Left ventricle myocardium inferior (tissue), 1 donor: ENCODE measurements at places on chromosomes 2 and 18.

GRCh38 chr2:5121642-5122041 is 570.5 kb upstream of the SOX11 start:
- no peak for DNase-seq

- DNase-seq, result no peak
Observed at GRCh38 chr18:6681331-6681875, 48.1 kb upstream of the ARHGAP28 start.

- no peak for DNase-seq
Observed at GRCh38 chr2:84493514-84493913, 22.8 kb upstream of the DNAH6 start.

DNA sequence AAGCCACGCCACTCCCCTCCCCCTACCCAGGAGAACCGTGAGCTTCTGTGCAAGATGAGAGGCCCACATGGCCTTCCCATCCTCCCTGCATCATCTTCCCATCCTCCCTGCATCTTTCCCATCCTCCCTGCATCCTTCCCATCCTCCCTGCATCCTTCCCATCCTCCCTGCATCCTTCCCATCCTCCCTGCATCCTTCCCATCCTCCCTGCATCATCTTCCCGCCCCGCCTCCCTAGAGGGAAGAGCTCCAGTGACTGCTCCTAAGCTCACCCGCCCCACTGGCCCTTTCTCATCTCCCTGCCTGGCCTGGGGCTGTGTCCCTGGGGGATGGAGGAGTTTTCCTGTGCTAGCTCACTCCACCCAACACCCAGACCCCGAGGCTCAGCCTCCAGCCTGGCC is 93.3 kb upstream of the ASAP2 start:
- no peak for DNase-seq

DNA sequence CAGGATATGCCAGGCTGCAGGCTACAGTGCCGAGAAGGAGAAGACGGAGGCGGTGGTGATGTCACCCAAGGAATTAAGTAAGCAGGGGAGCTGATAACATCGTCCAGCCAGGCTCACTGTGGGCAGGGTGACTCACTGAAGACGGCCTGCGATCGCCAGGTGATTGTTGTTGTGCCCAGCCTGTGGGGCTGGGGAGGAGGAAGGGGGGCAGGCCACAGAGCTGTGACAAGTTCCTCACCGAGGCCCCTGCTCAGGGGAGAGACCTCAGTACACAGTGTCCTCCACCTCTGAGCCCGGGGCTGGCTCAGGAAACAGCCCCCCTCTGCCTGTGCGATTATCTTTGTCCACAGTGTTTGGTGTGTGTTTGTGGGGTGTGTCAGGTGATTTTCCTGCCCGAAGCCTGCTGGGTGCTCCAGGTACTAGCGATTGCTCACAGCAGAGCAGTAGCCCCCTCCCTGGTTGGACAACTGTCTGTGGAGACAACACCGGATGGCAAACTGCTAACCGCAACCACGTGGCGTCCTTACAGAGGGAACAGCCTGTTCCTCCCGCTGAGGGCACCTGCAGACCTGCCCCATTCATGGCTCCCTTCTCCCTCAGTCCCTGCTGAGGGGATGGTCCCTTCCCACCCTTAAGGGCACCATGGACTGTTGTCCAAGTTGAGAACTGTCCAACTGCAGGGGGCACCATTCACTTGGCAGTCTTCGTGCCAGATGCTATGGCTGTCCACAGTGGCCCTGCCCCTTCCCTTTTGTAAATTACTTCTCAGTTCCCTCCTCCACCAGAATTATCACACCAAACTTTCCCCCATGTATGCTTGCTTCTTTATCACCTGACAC is 95.1 kb downstream of the ZFP36L2 start:
- DNase-seq, result peak; percentile 63

DNA sequence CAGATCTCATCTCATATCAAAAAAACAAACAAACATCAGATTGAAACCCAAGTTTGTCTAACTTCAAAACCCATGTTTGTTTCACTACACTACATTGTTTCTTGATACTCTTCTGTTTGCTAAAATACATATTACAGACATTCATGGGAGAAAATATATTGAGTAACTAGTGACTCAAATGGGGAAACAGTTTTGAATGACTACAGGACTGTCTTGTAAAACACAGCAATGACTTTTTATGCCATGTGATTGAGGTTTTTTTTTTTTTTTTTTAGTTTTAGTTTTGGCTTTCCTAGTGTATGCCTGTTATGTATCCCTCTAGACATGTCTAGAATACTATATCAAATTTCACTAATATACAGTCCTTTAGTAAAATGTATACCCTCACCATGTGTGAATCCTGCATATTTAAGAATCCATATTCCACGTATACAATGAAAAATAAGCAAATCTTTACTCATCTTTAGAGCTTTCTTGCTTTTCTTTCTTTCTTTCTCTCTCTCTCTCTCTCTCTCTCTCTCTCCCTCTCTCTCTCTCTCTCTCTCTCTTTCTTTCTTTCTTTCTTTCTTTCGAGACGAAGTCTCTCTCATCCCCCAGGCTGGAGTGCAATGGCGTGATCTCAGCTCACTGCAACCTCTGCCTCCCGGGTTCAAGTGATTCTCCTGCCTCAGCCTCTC is 46.6 kb upstream of the SERTAD2 start:
- no peak for DNase-seq

- no peak for DNase-seq
Observed at GRCh38 chr18:58097121-58097906, 53.3 kb downstream of the NEDD4L start.

GRCh38 chr2:39304200-39304599 is 60.4 kb upstream of the CDKL4 start:
- no peak for DNase-seq

DNA sequence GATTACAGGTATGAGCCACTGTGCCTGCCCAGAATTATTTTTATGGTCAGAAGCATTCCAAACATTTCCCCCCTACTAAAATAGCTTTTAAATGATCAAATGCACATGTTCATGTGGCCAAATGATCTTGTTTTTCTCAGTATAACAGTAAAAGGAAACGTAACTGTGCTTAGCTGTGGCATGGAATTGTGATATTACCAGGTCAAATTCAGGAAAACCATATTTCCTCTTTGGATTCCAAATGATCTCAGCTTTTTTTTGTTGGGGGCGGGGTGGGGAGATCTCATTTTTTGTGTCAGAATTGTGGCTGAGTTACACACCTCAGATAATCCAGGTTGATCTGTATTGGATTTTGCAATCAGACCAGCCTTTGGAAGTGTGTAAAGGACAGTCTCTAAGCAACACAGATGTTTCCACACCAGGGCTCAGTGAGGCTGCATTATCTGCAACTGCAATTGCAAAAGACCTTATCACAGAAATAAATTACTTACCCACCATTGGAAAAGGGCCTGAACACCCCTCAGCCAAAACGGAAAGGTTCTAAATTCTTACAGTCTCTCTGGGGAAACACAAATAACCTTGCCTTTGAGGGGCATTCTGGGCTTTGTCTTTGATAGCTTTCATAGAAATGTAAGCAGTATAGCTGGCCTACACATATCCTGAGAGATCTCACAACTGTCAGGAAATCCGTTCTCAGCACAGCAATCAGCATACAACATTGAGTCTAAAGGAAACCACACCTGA is 8.4 kb downstream of the CASP10 start:
- DNase-seq, result no peak

GRCh38 chr18:30545393-30545792 is 497.1 kb downstream of the DSC3 start:
- no peak for DNase-seq

DNA sequence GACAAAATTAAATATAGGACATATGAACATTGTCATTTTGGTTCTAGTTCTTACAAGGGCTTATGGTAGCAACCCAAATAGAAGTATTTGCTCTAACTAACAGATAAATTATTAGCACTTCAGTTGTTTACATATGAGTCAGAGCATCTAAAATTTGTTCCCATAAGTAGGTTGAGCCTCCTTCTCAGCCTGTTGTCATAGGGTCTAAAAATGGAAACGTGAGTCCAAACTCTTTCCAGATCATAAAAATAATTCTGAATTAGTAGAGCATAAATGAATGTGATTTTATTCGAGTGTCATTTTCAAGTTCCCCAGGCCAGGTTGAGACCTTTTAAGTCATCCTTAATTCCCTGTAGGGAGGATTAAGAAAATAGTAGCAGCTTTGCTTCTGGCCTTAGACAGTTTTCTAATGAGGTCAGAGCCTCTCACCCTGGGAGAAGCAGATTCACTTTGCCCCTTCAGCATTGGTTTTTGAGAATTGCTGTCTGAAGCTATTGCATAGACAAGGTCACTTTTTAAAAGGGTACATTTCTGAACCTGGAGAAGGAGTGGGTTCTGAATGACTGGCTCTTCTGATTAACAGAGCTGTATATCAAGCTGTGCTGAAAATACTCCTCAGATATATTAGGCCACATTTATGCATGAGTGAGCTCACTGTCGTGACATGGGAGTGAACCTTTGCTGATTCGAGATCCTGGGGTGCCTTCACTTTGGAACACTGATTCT is 164.3 kb downstream of the NEDD4L start:
- no peak for DNase-seq

DNA sequence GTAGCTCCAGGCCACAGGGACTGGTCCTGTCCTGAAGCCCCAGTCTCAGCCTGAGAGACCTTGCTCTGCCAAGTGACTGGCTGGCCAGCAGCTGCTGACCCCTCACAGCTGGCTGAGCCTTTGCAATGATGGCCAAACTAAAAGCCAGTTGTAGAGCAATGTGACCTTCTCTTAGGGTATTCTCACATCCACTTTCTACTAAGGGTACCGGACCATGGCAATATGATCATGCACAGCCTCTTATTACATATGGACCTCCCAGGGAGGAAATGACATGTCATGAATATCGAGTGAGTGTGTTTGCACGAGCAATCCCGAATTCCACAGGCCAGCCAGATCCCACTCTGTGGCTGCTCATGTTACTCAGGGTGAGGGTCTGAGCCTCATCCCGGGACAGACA is 213.9 kb downstream of the VAPA start:
- no peak for DNase-seq
